NCI-H524 (cell line): ENCODE measurements at places on chromosomes 13 and 19.

- DNase-seq: no peak
Observed at GRCh38 chr19:16202320-16203255, 4.9 kb downstream of the AP1M1 start.

- no peak for DNase-seq
Observed at GRCh38 chr19:42480335-42481095, 37.8 kb upstream of the CXCL17 start.

GRCh38 chr13:100234524-100235136, 145.7 kb downstream of the PCCA start:
- no peak for DNase-seq

DNA sequence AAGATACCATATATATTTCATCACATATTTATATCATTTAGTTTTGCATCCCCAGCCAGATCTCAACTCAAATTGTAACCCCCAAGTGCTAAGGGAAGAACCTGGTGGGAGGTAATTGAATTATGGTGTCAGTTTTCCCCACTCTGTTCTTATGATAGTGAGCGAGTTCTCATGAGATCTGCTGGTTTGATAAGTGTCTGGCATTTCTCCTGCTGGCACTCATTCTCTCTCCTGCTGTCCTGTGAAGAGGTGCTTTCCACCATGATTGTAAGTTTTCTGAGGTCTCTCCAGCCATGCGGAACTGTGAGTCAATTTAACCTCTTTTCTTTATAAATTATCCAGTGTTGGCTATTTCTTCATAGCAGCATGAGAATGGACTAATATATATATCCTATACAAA, 462.5 kb upstream of the SLITRK5 start:
- DNase-seq: no peak

GRCh38 chr13:97978651-97979050, 25.2 kb downstream of the IPO5 start:
- no peak for DNase-seq

- no peak for DNase-seq
Observed at GRCh38 chr19:51179256-51179655, 37.2 kb downstream of the SIGLEC7 start.

GRCh38 chr13:34174671-34175145, 356.8 kb downstream of the RFC3 start:
- DNase-seq: no peak

DNA sequence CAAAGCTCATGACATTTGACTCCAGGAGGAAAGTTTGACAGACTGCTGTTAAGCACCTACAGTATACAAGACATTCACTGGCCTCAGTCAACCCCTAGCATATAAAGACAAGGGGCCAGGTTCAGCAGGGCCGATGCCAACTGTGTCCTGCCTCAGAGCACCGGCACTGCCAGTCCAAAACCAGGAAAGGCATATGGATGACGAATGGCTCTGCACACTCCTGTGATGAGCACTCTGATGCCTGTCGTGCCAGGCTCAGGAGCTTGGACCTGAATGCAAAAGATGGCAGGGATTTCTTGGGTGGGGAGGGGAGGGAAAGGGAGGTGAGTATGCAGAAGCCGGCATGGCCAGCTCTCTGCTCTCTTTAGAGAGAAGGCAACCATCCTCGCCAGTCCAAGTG, 38.9 kb downstream of the COL4A1 start:
- no peak for DNase-seq

DNA sequence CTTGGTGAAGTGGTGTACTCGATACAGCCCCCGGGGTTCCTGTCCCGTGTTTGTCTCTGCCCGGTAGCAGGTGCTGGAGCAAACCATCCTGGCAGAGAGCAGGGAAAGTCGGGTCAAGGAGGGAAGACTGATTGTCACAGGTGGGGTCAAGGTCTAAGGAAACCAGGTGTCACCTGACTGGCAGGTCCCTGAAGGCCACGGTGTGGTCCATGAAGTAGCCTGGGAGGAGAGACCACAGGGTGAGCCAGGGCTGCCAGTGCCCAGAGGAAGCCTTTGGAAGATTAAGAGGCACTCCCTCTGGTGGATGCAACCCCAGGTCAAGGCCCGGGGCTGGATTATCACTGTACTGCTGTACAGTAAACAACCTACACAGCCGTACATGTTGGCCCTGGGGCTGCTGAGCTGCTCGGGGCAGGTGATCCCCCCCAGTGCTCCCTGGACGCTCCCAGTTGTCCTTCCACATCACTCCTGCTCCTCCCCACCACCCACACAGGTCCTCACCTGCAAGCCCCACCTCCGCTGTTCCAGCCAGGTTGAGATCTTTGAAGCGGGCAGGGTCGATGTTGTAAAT, 6.0 kb upstream of the CCER2 start:
- peak; percentile 23 for DNase-seq

DNA sequence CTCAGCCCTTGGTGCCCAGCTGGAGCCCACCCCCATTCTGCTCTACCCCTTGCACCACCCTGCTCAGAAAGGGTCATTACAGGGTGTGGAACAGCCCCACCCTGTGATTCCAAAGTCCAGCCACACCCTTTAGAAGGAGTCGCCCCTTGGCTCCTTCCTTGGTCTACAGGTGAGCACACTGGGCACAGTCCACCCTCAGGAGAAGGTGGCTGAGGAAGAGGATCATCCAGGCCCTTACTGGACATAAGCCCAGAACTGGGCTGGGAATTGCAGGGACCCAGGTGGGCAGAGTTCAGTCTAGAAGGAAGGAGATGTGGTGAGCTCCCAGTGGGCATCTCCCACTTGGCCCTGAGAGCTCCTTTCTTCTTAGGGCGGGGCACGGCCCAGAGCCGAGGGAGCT, 8.6 kb downstream of the SLC46A3 start:
- no peak for DNase-seq

DNA sequence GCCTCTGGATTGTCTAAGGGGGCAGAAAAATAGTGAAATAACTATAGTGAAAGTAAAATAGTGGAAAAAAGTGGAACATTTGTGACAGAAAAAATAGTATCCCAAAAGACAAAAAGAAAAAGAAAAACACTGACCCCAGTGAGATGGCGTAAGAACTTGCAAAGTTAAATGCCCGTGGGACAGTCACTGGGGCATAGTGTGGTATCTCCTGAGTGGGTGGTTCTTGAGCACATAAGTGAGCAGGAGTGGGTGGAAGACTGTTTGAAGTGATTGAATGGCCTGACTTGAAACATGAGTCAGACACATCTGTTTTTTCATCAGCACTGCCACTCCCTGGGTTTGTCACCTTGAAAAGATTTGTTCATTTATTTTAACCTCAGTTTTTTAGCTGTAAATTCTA, 2.5 kb downstream of the ZNF430 start:
- no peak for DNase-seq

DNA sequence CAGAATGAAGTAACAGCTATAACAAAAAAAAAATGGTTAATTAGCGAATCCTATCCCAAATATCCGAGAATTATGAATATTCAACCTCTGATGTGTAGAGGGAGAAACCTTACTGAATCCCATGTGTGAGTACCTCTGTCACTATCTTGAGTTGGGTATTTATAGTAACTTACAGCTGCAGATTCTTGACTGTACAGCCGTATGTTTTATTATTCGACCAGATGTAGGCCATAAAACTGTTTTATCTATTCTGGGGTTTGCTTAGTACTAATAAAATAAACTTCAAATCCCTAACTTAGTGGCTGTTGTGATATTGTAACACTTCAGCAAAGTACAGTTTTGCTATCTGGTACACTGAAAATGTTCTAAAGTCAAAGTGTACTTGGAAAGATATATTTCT, 120.0 kb downstream of the EFNB2 start:
- DNase-seq: no peak

DNA sequence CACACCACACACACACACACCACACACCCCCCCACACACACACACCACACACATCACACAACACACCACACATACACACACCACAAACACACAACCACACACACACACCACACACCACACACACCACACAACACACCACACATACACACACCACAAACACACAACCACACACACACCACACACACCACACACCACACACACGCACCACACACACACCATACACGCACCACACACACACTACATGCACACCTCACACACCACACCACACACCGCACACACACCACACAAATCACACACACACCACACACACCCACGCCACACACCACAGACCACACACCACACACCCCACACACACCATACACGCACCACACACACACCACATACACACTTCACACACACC, 83.5 kb downstream of the ZNF557 start:
- no peak for DNase-seq

- no peak for DNase-seq
Observed at GRCh38 chr19:38395381-38396114, 7.1 kb downstream of the SPRED3 start.

DNA sequence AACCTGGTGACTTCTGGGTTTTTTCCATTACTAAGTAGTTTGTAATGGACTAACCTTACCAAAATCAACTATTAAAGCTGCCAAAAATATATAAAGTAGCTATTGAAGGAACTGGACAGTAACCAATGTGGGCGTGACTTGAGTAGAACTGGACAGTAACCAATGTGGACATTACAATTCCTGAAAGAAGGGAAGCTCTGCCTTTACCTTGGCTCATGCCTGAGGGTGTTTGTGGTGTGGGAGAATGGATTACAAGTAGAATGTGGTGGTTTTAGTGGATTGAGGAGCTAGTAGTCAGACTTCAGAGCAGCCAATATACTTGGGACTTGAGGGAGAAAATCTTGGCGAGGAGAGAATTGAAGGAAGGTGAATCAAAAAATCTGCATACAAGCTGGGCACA, 17.5 kb downstream of the LRRC63 start:
- no peak for DNase-seq

DNA sequence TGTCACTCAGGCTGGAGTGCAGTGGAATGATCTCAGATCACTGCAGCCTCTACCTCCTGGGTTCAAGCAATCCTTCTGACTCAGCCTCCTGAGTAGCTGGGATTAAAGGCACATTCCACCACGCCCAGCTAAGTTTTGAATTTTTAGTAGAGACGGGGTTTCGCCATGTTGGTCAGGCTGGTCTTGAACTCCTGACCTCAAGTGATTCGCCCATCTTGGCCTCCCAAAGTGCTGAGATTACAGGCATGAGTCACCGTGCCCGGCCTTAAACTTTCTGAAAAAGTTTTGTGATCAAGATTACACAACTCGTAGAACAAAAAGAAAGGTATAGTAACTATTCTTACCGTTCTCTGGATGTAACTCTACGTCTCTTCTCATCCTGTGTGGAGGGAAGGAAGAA, 21.2 kb downstream of the DNMT1 start:
- no peak for DNase-seq

- DNase-seq: no peak
Observed at GRCh38 chr13:102117175-102117831, 284.5 kb downstream of the FGF14 start.

DNA sequence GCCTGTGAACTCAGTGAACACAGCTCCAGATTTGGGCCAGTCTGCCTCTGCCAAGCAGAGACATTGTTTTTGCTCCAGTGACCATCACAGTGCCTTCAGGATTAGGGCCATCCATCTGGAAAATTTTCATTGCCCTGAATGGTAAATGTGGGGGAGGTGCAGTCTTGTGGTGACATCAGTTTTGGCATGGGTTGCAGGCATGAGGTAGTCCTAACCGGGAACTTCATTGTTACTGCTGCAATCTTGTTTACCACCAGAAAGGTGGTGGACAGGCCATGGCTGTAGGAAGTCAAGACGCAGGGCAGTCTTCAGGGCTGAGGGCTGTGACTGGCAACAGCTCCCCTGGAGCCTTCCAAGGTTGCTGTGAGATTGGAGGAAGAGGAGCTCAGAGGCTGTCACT, 55.2 kb downstream of the SPATA13 start:
- DNase-seq: no peak

GRCh38 chr19:55495646-55496349, 7.6 kb downstream of the SSC5D start:
- DNase-seq: no peak

- DNase-seq: no peak
Observed at GRCh38 chr13:46179491-46179908, 2.5 kb downstream of the LCP1 start.

DNA sequence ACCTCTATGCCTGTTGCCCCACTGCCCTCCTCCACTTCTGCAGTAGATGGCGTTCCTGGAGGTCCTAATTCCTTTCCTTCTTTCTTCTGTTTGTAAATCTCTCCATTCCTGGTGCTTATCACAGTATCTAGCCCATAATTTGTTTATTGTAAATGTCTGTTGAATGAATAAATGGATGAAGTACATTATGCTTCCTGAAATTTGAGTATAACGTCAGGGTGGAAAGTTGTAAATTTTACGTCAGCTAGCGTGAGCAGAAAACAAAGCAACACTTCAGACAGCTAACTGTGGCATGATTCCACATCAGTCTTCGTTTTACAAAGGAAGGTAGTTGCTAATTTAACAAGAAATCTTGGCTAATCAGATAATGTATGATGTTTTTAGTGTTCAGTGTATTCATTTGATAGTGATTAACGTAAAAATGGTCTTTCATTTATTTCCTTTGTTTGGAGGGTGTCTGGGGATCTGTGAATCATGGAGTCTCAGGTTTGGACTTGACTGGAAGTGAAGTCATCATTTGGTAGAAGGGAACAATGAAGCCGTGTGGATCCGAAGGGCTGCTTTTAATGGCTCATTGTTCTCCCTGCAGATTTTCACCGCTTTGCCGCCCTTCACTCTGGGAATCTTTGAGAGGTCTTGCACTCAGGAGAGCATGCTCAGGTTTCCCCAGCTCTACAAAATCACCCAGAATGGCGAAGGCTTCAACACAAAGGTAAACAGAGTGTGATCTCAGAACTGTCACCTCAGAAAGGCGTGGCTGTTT, 215.1 kb downstream of the SHISA2 start:
- DNase-seq: no peak

- no peak for DNase-seq
Observed at GRCh38 chr13:76687467-76687866, 198.7 kb downstream of the KCTD12 start.

DNA sequence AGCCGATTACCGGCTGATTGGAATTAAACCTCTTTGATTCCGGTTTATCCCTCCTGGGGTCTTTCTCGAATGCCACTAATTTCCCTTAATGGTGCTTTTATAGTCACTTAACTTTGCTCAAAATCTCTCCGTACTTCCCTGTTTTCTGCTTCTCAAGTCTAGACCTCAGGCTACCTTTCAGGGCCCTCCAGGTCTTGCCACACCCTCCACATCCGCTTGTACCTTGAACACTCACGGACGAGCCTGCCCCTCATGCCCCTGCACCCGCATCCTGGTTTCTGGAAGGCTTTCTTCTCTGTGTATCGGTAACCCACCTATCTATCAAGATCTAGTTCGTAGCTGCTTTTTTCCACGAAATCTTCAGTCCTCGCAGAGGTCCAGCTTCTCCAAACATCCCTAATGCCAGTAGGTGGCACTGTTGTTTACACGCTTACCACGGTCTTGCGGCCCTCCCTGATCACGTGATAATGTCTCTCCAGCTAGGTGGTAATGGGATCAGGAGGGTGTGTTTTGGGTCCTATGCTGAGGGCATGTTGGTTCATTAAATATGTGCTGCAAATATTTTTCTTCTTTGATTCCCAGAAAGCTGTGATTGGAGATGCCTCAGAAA, 13.8 kb downstream of the ATP12A start:
- peak; percentile 89 for DNase-seq

- no peak for DNase-seq
Observed at GRCh38 chr13:81302125-81302524, 961.2 kb upstream of the SPRY2 start.

DNA sequence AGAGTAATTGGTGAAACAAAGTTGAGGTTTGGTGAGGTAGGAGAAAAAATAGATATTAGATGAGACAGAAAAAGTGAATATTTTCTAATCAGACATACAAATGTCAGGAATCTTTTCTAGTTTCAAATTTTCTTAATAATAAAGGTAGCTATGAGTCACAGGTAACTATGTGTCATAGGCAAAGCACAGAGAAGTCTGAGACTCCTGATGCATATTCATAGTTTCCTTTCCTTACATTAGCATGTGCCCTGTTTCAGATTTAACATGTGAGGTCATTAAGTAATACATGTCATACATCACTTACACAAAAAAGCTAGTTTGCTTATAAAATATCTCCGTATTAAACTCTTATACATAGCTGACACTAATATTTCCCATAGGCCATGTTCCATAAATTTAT, 1141.3 kb upstream of the PCDH20 start:
- no peak for DNase-seq
